Forelimb muscle (tissue), 1 donor: ENCODE measurements at places on chromosomes 4 and X. TPM values are rescaled to one million over a fixed set of nuclear protein-coding genes. Genes with fewer than 3 reads are reported as not detected.

MAGEE2 gene
- polyA plus RNA-seq, result 0.35 TPM

EDA2R gene
- 8.9 TPM for polyA plus RNA-seq

TMEM192 gene
- polyA plus RNA-seq, result 13.4 TPM

DNA sequence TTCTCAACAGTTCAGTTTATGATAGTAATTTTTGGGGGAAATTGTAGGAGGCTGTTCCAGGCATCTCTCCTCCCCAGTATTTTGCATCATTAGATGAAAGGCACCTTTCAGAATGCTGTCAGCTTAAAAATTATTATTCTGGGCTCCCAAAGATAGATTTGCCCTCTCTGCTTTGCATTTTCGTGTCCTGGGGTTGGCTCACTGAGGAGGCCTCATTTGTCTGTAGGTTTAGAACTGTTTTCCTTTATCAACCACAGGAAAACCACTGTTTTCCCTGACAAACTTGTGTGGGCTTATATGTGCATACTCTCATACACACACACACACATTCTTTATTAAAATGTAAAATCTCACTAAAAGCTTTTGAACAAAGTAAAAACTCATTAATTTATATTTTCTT, 197.2 kb upstream of the VCX3A start:
- DNase-seq, result no peak

DNA sequence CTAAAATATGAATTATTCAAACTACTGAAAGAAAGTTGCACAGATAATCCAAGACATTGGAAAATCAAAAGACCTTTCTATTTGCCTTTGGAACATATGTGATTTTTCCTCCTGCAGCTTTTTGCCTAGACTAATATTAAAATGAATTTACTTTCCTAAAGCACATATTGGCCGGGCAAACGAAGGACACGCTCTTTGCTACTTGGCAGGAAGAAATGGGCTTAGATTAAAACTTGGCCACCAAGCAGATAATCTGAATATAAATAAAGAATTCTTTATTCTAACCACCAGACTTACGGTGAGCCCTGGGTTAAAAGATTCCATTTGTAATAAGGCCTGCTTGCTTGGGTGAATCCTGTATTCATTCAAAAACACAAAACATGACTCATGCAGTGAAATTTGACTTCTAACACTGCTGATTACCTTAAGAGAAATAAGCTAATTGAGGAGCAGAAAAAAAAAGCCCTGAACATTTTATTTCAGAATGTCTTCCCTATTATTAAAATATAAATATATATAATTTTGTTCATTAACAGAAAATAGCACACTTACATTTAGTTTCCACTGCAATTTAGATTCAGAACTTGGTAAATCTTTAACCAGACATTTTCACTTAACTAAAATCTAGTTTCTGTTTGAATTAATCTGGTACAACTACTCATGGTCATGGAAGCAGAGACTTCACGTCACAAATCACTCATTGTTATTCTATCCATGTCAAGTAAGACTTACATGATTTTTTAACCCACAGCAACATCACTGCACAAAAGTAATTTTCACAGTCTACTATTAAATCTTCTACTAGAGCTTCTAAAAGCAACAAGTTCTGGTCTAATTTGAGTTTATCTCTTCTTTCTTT, 116.1 kb upstream of the PLAC1 start:
- no peak for DNase-seq

- no peak for DNase-seq
Measured at GRCh38 chr4:125043486-125043885, 271.3 kb upstream of the FAT4 start.

GRCh38 chr4:145501051-145501660, 19.5 kb downstream of the SMAD1 start:
- DNase-seq, result no peak

DNA sequence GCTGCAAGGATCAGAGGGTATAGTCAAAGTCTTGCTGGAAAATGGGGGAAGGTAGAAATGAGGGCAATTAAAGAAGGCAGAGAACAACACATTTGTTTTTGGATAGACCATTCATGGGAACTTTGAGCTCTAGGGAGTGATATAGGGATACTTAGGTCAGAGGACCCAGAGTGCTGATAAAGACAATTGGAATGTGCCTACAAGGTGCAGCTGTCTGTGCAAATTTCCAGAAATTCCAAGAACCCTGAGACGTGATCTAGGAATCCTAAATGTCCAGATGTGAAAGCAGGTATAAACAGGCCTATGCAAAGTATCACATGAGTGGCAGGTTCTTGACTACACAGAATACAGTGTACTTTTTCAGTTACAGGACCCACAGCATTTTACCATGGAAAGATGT, 24.2 kb downstream of the FNIP2 start:
- DNase-seq, result no peak

DNA sequence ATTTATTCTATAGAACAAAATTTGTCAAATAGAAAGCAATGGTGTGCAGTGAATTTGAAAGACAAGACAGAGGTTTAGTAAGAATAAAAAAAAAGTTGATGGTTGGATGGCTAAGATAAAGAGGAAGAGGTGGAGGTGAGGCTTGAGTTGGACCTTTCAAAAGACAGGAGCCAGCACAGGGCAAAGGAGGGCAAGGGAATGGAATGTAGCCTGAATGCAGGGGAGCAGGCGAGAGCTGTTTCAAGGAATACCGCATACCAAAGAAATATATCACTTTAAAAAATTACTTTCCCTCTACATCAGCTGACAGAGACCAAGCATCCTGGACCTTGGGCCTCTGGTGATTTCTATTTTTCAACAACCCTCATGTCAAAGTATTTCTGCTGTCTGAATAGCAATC, 38.0 kb upstream of the CXXC4 start:
- no peak for DNase-seq

DNA sequence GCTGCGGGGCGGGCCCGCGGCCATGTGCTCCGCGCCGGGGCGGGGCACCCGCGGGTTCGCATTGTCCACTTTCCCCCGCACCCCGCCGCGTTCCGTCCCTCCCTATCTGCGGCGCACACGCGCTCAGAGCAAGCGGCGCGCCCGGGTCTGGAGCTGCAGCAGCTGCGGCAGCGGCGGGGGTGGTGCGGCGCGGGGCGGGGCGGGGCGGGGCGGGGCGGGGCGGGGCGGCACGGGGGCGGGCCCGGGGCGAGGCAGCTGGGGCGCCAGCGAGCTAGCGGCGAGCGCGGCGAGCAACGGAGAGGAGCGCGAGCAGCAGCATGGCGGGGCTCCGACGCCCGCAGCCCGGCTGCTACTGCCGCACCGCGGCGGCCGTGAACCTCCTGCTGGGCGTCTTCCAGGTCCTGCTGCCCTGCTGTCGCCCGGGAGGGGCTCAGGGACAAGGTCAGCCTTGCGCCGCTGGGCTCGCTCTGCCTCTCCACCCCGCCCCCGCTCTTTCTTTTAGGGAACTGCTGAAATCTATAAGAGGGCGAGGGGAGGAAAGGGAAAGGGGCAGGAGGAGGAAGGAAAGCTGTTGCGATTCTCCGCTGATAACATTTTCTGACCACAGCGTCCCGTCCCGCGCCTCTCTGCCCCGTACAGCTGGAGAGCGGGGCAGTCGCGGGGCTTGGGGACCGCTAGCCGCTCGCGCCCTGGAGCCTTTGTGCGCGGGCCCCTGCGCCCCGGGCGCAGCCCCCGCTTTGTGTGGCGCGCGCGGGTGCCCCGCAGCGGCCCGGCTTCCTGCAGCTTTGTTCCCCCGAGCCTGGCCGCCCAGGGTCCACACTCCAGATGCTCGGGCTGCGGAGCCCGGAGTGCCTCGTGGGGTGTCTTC, at the start of gene TMEM131L:
TSS of gene TMEM131L (plus strand) at position 280 of the 868 bp plus-strand sequence. CDS start at position 318, 38 bp downstream.
- DNase-seq, result no peak

HNRNPH2 gene
- polyA plus RNA-seq, result 58.0 TPM

DMRTC1 gene
- not detected for polyA plus RNA-seq

GRCh38 chrX:136870064-136870463, 10.5 kb downstream of the RBMX start:
- no peak for DNase-seq

DNA sequence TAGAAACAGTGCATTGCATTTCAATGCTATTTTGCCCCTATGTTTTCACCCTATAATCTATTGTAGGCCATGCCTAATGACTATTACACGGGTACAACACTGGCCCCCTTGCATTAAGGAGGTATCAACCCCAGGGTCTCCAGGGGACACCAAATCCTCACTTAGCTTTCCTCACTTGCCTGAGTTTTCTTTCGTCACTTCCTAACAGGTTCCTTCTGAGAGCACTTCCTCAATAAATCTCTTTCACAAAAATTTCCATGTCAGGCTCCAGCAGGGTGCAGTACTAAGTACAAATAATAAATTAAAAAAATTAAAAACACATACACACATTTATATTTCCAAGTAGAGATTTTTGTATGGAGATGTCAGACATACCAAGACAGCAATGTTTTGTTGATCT, 165.0 kb downstream of the RBM46 start:
- no peak for DNase-seq

VCX2 gene
- not detected for polyA plus RNA-seq
